ENCODE measurements at places on chromosomes 4 and X. TPM values are rescaled to one million over a fixed set of nuclear protein-coding genes. Genes with fewer than 3 reads are reported as not detected.

DNA sequence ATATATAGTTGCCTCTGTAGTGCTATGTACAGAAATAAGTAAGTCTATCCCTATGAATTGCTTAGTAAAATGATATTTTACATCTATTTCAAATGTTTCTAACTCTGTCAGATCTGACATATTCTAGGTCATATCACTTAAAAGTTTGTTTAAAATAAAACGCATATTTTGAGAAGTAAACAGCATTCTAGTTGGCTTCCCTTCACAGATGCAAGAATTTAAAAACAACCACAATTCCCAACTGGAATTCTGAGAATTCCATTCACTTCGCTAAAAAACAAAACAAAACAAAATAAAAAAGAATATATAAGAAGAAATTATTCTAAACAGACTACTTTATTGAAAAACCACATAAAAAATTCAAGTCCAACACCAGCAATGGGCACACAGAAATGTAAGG is 126.0 kb downstream of the PPP3CA start:
- DNase-seq, result no peak

CFAP97 gene
- total RNA-seq, result 42.6 TPM

ERVMER34-1 gene
- total RNA-seq, result not detected

DNA sequence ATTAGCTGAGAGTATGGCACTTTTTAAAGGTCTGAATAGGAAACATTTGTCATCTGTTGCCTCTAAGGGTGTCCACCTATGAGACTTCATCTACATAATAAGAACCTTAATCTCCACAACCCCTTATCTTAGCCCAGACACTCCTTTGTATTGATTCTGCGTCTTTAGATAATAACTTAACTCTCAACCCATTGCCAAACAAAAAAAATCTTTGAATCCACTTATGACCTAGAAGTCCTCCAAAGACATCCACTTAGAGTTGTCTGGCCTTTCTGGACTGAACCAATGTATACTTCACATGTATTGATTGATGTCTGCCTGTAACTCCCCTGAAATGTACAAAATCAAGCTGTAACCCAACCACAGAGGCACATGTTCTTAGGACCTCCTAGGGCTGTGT is 66.0 kb upstream of the CHRNA9 start:
- no peak for DNase-seq

TCEAL7 gene
- total RNA-seq, result not detected

CNKSR2 gene
- 15.7 TPM for total RNA-seq

DNA sequence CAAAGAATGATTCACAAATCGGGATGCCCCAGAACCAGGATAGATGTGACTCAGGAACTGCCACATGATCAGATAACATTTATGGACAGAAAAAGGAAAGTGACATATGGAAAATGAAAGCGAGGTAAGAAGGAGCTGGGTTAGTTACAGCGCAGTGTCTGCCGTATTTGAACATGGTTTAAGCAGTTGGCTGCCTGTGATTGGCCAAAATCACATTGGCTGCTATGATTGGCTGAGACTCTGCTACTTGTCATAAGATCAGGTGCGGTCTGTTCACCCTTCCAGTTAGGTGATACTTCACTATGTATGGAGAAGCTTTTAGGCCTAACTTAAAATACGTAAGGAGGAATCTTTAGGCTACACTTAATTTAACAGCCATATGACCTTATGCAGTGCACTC is 322.7 kb upstream of the HAND2 start:
- DNase-seq, result no peak

KLB gene
- 0.18 TPM for total RNA-seq

ENPP6 gene
- not detected for total RNA-seq

PPP1R2C gene
- not detected for total RNA-seq

GRCh38 chrX:12011075-12011474 is 127.2 kb upstream of the FRMPD4 start:
- no peak for DNase-seq

DNA sequence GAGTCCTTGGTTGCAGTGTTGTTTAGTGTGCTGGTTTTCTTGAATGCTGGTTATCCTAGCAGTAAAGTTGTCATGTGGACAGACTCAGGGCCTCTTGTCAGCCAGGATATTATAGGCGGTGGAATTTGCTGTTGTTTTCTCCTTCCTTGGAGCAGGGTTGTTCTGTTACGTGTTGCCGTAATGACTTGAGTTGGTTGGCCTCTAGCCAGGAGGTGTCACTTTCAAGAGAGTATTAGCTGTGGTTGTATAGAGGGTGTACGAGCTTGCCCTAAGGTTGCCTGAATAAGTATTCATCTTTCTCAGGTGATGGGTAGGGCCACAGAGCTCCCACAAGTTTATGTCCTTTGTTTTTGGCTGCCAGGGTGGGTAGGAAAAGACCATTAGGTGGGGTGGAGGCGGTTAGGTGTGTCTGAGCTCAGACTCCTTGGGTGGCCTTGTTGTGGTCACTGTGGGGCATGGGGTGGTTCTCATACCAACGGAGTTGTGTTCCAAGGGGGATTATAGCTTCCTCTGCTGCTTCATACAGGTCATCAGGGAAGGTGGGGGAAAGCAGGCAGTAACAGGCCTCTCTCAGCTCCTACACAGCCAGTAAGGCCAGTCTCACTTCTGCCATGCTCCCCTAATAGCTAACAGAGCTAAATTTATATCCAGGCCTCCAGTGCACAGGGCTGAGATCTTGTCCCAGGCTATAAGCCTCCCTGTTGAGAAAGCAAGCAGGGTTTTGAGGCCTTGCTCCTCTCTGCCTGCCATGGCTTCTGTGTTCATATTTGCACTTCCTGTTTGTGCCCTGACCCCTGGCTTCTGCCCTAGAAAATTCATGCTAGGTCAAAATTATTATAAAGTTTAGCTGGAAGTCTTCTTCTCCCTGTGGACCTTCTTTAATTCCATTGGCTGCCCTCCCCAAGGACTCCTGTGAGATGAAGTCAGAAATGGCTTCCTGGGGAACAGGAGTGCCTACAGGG is 594.7 kb downstream of the RAPGEF2 start:
- no peak for DNase-seq

DNA sequence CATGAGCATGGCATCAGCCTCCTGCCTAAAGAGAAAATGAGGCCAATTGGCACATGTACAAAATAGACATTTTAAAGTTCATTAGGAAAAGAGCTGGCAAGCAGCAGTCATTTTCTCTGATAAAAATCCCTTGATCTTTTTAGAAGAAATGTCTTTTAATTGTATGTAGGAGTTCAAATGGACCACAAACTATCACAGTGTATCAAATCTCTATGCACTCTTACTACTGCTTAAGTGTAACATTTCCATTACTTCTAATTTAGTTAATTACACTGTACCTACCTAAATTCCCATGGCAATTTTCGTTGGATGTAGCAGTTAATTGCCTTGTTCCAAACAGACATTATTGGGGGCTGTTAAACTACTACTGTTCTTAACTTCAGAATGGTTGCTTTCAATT is 233.7 kb upstream of the TECRL start:
- no peak for DNase-seq

SOD3 gene
- not detected for total RNA-seq

GRCh38 chr4:131764730-131765129 is 1384.4 kb upstream of the PCDH10 start:
- DNase-seq, result no peak

DNA sequence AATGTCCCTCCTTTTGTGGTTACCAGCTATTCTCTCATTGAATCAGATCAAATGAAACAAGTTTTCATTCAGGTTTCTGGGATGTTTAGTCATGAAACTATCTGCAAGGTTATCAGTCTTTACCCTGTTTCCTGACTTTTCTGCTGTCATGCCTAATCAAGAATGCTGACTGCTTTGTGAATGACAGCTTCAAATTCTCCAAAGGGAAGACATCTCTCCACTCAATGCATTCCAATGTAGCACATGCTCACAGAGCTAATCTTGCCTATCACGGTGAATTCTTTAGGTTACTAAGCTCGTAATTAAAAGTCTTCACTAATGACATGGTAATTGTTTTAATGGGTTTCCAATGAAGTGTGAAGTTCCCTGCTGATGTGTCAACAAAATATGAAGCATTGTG is 1068.5 kb downstream of the PCDH7 start:
- DNase-seq, result no peak

DNA sequence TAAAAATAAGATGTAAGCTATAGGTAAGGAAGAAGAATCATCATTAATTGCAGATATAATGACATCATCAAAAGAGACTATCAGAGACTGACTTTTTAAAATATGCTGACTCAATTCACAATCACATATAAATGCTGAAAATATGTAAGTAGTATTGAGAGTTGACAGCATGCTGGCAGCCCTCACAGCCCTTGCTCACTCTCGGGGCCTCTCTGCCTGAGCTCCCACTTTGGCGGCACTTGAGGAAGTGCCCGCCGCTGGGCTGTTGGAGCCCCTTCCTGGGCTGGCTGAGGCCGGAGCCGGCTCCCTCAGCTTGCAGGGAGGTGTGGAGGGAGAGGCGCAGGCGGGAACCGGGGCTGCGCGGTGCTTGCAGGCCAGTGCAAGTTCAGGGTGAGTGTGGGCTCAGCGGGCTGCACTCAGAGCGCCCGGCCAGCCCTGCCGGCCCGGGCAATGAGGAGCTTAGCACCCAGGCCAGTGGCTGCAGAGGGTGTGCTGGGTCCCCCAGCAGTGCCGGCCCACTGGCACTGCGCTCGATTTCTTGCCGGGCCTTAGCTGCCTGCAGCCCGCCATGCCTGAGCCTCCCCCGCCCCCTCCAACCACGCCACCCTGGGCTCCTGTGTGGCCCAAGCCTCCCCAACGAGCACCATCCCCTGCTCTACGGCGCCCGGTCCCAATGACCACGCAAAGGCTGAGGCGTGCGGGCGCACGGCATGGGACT is 68.9 kb downstream of the RAB28 start:
- DNase-seq, result no peak

TMEM144 gene
- not detected for total RNA-seq

- DNase-seq, result no peak
These were observed 28.0 kb downstream of the MGAT4D start for GRCh38 chr4:140469791-140470733.

GRCh38 chr4:6560416-6561172 is 14.4 kb upstream of the MAN2B2 start:
- no peak for DNase-seq

GRCh38 chr4:76306882-76307659 is 538 bp downstream of the STBD1 start:
- DNase-seq, result no peak

DNA sequence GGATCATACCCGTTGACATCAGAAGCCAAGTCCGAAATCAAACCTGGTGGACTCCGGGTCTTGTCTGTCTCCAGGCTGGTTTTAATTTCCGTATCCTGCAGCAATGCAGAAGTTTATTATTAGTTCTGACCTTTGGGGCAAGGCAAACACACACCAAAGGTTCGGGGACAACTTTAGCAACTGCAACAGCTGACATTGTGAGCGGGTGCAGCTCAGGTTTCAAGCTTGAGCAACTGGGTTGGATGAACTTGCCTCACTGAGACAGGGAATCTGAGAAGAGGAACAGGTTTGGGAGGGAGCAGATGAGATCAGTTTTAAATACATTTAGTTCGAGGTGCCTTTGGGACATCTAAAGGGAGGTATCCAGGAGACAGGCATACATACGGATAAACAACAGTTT is 110.7 kb downstream of the GNL3L start:
- DNase-seq, result no peak

DNA sequence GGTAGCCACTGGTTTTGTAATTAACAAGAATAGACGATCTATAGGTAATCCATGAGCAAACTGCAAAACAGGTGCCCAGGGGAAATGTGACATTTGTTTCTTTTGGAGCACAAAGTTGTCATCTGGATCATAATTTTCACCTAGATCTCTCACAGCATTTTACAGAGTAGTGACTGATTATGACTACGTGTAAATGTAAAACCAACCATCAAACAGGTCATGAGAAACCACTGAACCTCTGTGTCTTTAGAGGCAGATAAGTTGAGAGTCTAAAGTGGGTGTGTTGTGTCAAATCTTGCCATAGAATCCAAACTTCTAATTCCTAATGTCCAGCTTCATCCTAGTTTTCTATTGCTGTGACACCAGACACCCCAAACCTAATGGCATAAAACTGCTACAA is 648.1 kb downstream of the MID1IP1 start:
- DNase-seq, result no peak
